Activated CD4-positive, alpha-beta T cell treated with anti-CD3 and anti-CD28 coated beads, Interleukin-2, Interleukin-6, amounts not matched to agents 100 ng/mL and 50 ng/mL, durations not matched to agents 16 hours and 8 hours (primary cell): ENCODE measurements at places on chromosomes 7 and 10.
A peak's percentile ranks its signal among the peaks of the same experiment; 100 is the strongest.

DNA sequence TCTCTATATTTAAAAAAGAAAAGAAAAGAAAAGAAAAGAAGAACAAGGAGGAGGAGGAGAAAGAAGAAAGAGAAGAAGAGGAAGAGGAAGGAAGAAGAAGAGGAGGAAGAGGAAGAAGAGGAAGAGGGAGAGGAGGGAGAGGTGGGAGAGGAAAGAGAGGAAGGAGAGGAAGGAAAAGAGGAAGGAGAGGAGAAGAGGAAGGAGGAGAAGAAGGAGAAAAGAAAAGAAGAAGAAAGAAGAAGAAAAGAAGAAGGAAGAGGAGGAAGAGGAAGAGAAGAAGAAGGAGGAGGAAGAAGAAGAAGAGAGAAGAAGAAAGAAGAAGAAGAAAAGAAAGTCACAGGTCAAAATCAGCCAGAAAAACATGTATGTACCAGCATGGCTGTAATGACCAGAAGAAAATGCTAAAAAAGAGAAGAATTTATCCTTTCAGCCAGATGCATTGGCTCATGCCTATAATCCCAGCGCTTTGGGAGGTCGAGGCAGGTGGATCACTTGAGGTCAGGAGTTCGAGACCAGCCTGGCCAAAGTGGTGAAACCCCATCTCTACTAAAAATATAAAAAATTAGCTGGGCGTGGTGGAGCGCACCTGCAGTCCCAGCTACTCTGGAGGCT, 5.3 kb upstream of the POR start:
- DNase-seq = no peak

- no peak for DNase-seq
Observed at GRCh38 chr10:101892782-101893391, 49.3 kb upstream of the KCNIP2 start.

GRCh38 chr7:71594736-71595135, 462.8 kb downstream of the GALNT17 start:
- DNase-seq = no peak

DNA sequence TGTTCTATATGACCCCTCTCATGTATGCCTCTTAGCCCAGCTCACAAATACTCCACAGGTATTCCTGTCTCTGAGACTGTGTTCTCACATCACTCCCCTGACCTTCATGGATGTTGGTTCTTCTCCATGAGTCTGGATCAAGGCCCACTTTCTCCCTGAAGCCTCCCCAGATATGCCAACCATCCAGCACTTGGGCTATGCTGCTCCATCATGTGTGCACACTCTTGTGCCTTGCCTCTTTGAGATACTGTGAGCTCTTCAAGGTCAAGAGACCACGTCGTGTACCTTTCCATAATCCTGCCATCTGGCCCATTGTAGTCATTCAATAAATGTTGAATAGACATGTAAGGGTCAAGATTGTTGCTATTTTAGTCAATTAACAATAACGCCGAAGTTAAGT, 30.1 kb upstream of the TM9SF3 start:
- DNase-seq = no peak

- DNase-seq = no peak
Observed at GRCh38 chr7:64574540-64575099, 11.7 kb upstream of the ZNF680 start.

DNA sequence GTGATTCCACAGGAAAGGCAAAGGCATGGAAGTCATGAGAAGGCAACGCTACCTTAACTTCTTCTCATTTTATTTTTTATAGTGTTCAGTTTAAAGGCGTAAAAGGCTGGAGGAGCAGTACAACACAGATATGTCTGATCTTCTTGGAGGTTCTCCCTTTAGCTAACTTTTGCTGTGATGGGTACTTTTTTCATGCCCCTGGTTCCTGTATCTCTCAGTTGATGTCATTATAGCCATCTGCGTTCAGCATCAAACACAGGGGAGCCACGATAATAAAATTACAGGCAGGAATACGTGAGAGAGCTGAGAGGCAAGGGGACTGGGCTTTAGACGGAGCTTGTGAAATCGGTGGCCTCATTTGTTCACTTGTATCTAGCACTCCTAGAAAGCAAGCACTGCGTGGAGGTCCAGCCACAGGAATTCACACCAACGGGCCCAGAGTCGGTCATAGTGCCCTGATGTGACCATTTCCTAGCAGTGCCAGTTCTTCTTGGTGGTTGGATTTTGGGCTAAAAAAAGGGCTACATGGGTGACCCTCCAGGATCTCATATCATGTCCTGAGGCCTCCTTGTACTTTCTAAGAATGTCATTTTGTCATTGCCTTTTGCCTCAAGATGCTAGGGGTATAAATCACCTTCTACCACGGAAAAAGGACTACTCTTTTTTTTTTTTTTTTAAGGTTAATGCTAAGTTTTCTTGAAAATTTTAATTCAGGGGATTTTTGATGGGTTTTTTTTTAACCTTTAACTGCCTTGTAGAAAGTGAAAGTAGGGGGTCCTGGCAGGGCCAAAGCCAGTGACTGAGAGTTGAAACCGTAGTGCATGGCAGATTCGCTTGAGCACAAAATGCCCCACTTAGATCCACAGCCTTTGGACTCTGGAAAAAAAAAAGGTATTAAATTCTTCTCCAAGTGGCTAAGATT, 191.5 kb downstream of the CELF2 start:
- peak; percentile 46 for DNase-seq

GRCh38 chr7:96233084-96233483, 88.8 kb downstream of the SLC25A13 start:
- DNase-seq = no peak

GRCh38 chr7:4483851-4484250, 198.2 kb upstream of the FOXK1 start:
- no peak for DNase-seq

- no peak for DNase-seq
Observed at GRCh38 chr10:103280506-103280905, 3.6 kb downstream of the INA start.

DNA sequence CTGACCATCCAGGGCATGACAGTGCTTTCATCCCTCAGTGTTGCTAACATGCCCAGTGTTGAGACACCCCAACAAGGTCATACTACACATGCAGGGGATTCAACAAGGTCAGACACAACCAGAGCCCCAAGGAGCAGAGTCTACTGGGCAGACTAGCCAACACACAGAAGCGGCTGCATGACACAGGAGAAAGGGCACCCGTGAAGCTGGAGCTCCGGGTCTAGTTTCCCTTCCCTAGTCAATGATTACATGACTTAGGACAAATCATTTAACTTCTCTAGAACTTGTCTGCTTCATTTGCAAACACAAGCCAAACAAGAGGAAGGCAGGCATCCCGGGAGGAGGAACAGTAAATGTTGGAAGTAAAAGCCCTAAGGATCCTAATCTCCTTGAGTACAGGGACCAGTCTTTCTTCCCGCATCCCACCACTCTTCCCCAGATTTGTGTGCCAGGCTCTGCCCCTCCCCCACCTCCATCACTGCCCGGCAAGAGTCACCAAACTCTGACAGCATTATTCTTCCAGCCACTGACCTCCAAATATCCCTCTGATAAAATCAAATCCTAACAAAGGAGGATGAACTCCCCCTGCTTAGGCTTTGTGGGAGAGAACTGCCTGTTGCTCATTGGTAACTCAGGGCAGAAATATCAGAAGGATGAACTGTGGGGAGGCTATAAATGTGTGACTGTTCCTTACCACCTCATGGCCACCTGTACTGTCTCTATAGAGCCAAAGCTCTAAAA, 104.3 kb downstream of the KCNMA1 start:
- no peak for DNase-seq

- DNase-seq = no peak
Observed at GRCh38 chr7:44101966-44102845, 1.9 kb upstream of the AEBP1 start.
